Esophagus muscularis mucosa (tissue), 4 donors: ENCODE measurements at places on chromosomes 3 and 15. TPM values are rescaled to one million over a fixed set of nuclear protein-coding genes. Genes with fewer than 3 reads are reported as not detected.

Gene PIAS1
- total RNA-seq, result 63.4 TPM

Gene ROBO2
- 1.1 TPM for total RNA-seq

GRCh38 chr15:60819860-60820259 lies 340.9 kb upstream of the ICE2 start:
- H3K27me3 ChIP-seq, result no peaks in the 10 kb centered on the region
- H3K27ac ChIP-seq, result no peak overlapping the region
- H3K4me3 ChIP-seq, result no peak overlapping the region
- no peak for DNase-seq

DNA sequence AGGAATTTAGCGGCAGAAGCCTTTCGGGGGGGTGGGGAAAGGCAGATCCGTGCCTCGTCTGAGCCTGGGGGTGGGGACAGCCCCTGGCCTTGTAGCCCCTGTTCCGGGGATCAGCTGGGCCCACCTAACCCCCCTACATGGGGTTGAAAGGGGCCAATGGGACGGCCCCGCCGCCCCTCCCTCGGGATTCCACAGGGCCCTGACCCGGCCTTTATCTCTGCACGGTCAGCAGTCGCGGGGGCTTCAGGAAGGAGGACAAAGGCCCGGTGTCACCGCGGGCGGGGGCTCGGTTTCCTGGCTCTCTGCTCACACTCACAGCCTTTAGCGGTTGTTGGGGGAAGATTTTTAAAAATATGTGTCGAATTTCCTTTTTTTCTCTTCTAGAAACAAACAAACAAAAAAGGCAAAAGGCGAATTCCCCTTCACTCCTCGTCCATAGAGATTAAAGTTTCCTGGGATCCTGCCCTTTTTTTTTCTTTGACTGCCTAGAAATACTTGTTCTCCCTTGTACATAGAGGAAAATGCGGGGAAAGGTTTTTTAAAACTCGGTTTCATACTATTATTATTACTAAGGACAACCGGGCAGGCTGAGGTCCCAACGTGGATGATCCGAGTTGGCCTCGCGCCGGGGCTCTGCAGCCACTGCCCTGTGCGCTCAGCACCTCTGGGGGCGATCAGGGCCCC lies 7.9 kb downstream of the FOXL2 start:
- H3K4me3 ChIP-seq, result no peak overlapping the region
- peaks cover 45% of the 10 kb centered on the region for H3K4me1 ChIP-seq
- H3K36me3 ChIP-seq, result no peaks in the 10 kb centered on the region

- no peaks in the 10 kb centered on the region for H3K36me3 ChIP-seq
- no peak overlapping the region for H3K4me3 ChIP-seq
These were observed 19.9 kb downstream of the PXK start for GRCh38 chr3:58352626-58353025.

- no peak for DNase-seq
- no peaks in the 10 kb centered on the region for H3K27me3 ChIP-seq
- H3K27ac ChIP-seq, result no peak overlapping the region
- no peaks in the 10 kb centered on the region for H3K36me3 ChIP-seq
- H3K4me3 ChIP-seq, result no peak overlapping the region
- peaks cover 4% of the 10 kb centered on the region for H3K4me1 ChIP-seq
These were observed 5.7 kb downstream of the CEP19 start for GRCh38 chr3:196706327-196706726.

DNA sequence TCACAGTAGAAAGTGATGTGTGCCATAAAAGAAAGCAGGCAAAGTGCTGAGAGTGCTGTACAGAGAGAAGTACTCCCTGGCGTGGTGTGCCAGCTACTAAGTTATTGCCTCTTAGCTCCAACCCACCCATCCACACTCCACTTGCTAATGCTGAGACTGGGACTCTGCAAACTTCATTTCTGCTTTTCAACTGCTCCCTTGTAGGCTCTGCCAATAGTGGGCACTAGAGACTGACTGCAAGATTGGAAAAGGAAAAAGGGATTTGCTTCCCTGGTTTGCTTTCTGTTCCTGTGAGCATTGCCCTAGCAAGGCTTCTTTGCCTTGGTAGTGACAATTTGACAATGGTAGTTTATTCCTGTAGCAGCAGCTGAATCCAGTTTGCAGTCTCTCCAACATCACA lies 56.5 kb upstream of the TMEM108 start:
- no peak overlapping the region for H3K4me3 ChIP-seq
- no peaks in the 10 kb centered on the region for H3K36me3 ChIP-seq
- DNase-seq, result no peak
- H3K27me3 ChIP-seq, result no peaks in the 10 kb centered on the region
- no peak overlapping the region for H3K27ac ChIP-seq
- H3K4me1 ChIP-seq, result no peaks in the 10 kb centered on the region

DNA sequence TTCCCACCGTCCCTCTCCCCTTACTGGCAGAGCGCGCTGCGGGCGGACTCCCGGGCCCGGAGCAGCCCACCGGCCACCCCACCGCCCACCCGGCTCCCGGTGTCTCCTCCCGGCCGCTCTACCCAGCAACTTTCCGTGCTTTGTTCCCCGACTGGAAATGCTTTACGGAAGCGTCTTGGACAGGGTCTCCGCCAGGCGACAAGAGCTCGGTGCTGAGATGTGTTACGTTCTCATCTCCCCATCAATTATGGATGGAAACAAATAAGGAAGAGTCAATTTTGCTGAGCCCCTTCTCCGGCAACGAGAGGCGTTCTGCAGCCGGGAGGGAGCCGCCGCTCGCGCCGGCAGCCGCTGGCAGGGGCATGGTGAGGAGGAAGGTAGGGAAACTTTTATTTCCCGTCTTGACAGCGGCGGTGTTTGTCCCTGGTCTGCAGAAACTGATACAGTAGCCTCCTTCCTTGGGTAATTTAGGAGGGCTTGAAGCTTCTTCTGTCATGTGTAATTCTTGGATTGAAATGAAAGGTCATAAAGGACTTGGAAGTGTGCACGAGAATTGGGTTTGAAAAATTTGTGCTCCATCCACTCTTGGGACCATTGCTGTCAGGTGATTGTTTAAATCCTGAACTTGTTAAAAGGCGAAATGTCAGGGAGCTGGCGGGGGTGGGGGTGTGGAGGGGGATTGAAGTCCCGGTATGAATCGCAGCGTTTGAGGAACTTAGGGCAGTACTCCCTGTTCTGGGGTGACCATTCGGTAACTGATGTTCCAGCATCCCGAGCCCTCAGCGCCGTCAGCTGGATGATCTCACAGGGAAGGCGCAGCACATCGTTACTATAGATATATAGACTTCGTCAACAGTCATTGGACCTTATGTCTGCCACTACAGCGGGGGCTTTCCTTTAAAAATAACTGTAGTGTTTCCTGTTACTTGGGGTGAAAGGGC lies 1.5 kb downstream of the SEMA6D start:
- peak overlapping the region; percentile 67 for H3K4me3 ChIP-seq
- H3K27ac ChIP-seq, result peak overlapping the region; percentile 87
- no peaks in the 10 kb centered on the region for H3K36me3 ChIP-seq
- H3K4me1 ChIP-seq, result peaks cover 63% of the 10 kb centered on the region
- DNase-seq, result no peak

DNA sequence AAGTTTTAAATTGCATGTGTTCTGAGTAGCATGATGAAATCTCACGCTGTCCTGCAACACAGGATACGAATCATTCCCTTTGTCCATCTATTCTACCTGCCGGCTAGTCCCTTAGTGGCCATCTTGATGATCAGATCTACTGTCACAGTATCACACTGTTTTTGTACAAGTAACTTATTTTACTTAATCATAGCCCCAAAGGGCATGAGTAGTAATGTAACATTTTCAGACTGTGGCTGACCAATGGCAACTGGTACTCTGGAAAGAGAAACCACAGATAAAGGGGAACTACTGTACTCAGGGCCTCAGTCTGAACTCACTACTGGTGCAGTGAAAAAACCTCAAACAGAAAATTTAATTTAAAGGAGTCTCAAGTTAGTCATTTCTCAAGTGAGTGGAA lies 127.3 kb upstream of the MRPL3 start:
- no peak for DNase-seq
- no peak overlapping the region for H3K27ac ChIP-seq
- no peak overlapping the region for H3K4me3 ChIP-seq
- no peaks in the 10 kb centered on the region for H3K4me1 ChIP-seq

GRCh38 chr15:41819455-41820050 lies 8.3 kb upstream of the JMJD7 start:
- peaks cover 100% of the 10 kb centered on the region for H3K36me3 ChIP-seq
- no peak overlapping the region for H3K4me3 ChIP-seq
- no peaks in the 10 kb centered on the region for H3K27me3 ChIP-seq
- no peak for DNase-seq

DNA sequence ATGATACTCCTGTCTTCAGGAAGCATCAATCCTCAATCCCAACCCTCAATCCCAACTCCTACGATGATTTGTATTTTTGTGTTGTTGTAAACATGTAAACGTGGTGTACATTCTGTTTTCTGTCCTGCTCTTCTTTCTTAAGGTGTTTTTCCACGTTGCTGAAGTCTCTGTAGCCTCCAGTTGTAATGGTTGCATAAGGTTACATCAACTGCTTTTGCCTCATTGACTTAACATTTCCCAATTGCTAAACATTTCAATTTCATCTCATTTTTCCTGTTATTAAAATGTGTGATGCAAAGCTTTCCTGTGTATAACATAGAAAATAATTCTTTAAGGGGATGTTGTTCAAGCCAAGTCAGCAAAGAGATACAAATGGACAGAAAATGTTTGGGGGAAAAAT lies 33.4 kb downstream of the HRH1 start:
- no peak overlapping the region for H3K4me3 ChIP-seq
- H3K4me1 ChIP-seq, result peaks cover 34% of the 10 kb centered on the region
- no peaks in the 10 kb centered on the region for H3K36me3 ChIP-seq
- no peak overlapping the region for H3K27ac ChIP-seq

GRCh38 chr3:170090601-170090981 lies 52.8 kb downstream of the GPR160 start:
- H3K4me1 ChIP-seq, result no peaks in the 10 kb centered on the region
- H3K27me3 ChIP-seq, result no peaks in the 10 kb centered on the region
- peaks cover 14% of the 10 kb centered on the region for H3K36me3 ChIP-seq
- H3K4me3 ChIP-seq, result no peak overlapping the region
- H3K27ac ChIP-seq, result no peak overlapping the region

GRCh38 chr3:117927825-117928224 lies 1106.8 kb downstream of the IGSF11 start:
- no peaks in the 10 kb centered on the region for H3K27me3 ChIP-seq
- no peak overlapping the region for H3K27ac ChIP-seq
